ENCODE measurements at places on chromosomes 7 and 10. TPM values are rescaled to one million over a fixed set of nuclear protein-coding genes. Genes with fewer than 3 reads are reported as not detected.

NEUROD6 gene
- 325 TPM for total RNA-seq

SFRP4 gene
- total RNA-seq: 2.5 TPM

ADRB1 gene
- 2.0 TPM for total RNA-seq

TLL2 gene
- total RNA-seq: 0.25 TPM

NME8 gene
- not detected for total RNA-seq

HTR5A gene
- total RNA-seq: 1.2 TPM

Data from temporal lobe (tissue), 4 donors.